ENCODE measurements at places on chromosomes 4 and X. TPM values are rescaled to one million over a fixed set of nuclear protein-coding genes. Genes with fewer than 3 reads are reported as not detected.

The PAGE1 gene
- not detected for total RNA-seq

DNA sequence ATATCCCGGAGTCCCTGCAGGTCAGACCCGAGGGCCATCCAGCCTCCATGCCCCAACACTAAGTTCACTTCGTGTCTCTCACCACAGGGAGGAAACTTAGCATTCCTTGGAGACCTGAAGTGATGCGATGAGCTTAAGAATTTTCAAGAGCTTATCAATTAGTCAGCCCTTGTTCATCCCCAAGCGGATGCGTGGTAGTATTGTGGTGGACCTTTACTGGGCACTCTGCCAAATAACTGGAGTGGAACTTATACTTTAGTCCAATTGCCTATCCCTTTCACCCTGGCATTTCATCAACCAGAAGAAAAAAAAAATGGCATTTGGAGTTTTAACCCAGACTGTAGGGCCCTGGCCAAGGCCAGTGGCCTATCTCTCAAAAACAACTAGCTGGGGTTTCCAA, 137.1 kb downstream of the RELL1 start:
- no peak for DNase-seq

DNA sequence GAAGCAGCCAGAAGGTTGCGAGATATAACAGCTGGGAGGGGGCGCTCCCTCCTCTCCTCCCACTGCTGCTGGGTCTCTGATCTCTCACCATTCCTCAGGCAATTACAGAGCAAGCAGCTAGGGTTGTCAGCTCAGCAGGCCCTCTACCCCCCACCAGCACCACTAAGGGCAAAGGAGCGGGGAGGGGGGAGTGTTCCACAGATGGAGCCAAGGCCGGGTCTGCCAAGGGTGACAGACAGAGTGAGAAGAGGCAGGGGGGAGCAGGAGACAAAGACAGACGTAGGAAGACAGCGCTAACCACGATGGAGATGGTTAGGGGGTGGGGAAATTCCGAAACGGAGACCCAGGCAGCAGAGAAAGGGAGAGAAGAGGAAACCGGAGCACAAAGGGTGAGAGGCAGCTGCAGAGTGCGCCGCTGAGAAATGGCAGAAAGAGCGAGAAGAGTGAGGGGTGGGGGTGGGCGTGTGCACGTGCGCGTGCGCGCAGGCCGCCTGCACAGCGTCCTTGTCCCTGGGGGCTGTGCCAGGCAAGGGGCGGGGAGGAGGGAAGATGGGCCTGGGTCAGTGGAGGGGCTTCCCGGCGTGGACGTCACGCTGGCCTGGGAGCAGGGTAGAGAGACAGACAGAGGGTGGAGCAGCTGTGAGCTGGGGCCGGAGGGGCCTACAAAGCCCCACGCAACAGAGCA, 6.9 kb downstream of the L1CAM start:
- no peak for DNase-seq

DNA sequence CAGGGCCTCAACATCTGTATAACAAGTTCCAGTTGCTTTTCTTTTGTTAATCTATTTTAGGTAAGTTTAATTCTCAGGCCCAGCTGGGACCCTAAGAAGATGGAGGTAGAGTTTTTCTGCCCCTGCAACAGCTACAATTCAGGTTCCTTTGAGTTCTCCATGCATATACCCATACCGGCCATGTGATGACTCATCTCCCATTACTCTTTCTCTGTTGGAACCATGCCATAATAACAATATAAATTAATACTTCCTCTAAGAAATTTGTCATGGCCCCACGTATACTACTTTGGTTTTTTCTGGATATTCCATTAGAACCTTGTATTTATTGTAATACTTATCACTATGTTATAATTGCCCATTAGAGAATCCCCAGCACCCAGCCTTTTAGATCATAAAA, 1.3 kb upstream of the INTU start:
- DNase-seq = no peak

DNA sequence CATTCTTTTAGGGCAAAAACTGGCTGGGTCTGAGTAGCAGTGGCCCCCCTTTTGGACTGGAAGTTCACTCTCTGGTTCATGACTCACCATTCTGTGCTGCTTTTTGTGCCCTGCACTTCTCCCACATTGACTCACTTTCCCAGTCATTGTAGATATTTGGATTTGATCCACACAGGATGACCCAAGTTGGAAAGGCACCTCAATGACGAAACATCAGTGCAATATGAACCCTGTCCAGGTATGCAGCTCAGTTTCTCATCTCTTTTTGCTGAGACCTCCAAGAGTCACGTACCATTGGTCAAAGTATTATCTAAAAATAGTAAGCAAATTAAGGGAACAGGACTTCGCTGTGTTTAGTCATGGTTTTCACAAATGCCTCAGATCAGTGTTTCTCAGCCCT, 92.7 kb downstream of the CBLL2 start:
- no peak for DNase-seq

- no peak for DNase-seq
Measured at GRCh38 chr4:109996526-109996925, 83.8 kb downstream of the EGF start.

DNA sequence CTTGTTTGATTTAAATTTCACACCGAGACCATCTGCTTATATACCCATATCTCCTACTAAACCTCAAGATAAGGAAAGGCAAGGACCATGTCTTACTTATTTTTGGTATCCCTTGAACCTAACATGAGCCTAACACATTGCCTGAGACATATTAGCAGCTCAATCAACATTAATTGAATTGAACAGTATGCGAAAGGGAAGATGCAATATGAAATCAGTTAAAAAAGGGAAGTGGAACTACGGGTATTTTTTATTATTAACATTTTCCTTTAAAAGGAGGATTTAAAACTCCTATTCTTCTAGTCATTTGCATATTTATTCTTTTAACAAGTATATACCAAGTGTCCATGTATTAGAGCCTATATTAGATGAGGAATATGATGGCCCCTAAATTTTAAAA, 197.0 kb downstream of the CAMK2D start:
- no peak for DNase-seq

DNA sequence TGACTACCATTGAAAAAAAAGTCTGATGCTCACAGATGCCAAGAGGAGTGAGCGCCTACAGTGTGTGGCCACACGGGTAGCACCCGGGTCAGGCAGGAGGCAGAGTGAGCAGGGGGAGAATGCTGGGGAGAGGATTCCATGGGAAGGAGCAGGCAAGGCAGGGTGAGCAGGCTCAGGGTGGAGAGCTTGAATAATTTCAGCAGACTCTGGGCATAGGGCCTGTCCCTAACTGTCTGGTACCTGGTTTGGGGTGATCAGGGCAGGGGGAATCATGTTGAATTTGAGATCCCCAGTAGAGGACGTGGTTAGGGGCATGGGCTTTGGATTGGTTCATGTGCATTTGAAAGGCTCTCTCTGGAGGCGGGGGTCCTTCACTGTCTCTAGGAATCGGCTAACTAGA, 51.2 kb upstream of the TLR3 start:
- DNase-seq = no peak

- DNase-seq = no peak
Measured at GRCh38 chr4:53465281-53465680, 87.8 kb downstream of the FIP1L1 start.

GRCh38 chrX:52977953-52978352, 19.6 kb upstream of the FAM156A start:
- no peak for DNase-seq
